ENCODE measurements at places on chromosomes 1 and 21.

DNA sequence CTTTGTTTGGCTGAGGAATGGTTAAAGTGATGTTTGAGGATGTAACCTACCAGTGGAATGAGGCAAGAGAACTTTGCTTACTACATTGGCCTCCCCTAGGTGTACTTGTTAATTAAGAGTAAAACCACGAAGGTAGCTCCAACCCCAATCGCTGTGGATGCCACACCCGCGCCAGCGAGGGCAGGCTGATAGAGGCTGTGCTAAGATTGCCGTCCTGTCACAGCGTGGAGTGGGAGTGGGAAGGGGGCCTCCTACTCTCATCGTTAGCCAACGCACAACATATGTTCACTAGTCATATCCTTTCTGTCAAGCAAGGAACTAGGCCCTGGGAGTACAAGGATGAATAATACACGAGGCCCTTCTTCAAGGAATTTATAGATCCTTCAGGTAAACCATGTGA, 99.6 kb downstream of the RUNX1 start:
- H3K27me3 ChIP-seq = no peaks in the 10 kb centered on the region
- H3K27ac ChIP-seq = no peak overlapping the region
- H3K4me1 ChIP-seq = peaks cover 63% of the 10 kb centered on the region
- no peak for DNase-seq
- peaks cover 6% of the 10 kb centered on the region for H3K36me3 ChIP-seq

DNA sequence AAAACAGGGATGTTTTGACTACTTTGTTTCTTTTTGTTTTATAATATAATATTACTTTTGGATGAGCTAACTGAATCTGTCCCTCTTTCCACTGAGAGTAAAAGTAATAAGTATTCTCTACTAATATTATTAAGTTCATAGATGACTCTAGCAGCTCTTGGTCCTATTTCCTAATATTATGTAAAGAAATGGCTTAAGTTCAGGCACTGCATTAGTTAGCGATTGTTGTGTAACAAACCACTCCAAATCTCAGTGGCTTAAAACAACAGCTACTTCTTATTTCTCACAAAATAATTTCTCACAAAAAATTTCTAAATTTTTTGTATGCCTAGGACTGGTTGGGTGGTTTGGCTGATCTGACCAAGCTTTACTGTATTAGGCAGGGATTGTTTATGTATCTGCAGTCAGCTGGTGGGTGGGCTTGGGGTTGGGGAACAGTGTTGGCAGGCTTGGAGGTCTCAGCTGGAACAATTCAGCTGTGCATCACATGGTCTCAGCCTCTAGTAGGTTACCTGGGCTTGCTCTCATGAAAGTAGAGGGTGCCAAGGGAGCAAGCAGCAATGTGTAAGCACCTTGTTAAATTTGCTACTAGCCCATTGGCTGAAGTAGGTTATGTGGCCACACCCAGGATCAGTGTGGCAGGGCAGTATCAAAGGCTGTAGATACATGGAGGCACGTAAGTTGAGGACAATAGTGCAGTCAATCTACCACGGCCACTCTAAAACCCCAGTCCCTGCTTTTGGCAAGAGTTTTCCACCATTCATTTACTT, 8.8 kb upstream of the CCT8 start:
- no peak for DNase-seq
- H3K27me3 ChIP-seq = no peaks in the 10 kb centered on the region
- no peak overlapping the region for H3K4me3 ChIP-seq
- H3K36me3 ChIP-seq = no peaks in the 10 kb centered on the region
- H3K4me1 ChIP-seq = peaks cover 23% of the 10 kb centered on the region

DNA sequence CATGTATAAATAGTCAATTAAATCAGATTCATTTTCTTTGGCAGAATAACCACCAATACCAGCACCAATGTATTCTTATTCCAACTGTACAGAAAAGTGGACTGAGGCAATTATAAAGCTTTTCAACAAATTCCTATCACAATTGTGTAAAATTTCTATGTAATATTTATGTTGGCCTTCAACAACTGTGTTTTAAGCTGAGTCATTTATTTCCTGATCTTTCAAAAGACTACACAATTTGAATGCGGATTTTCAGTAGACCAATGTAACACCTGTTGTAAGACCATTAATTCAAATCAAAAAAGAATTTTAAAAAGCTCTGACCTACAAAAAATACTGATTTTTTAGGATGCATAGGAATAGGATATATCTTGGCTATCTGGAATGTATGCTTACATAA, 25.5 kb downstream of the GPATCH2 start:
- no peaks in the 10 kb centered on the region for H3K4me1 ChIP-seq
- H3K4me3 ChIP-seq = no peak overlapping the region
- peaks cover 6% of the 10 kb centered on the region for H3K36me3 ChIP-seq
- H3K27ac ChIP-seq = no peak overlapping the region
- H3K27me3 ChIP-seq = no peaks in the 10 kb centered on the region
- no peak for DNase-seq

DNA sequence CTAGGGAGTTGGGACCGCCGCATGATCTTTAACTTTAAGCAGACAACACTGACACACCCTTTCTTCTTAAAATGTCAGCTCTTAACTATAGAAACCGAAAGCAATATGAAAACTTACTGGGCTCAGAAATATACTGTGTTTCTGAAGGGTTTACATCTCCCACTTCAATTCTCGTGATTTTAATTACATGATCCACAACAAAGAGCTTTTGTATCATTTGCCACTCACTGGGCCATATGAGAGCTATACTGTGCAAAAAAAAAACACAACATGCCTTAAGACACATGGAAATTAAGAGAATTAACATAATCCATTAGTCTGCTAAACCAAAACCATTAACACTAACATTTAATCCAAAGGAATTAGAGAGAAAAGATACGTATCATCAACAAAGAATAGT, 35.0 kb upstream of the RAP1GAP start:
- H3K27ac ChIP-seq = no peak overlapping the region
- H3K4me1 ChIP-seq = peaks cover 3% of the 10 kb centered on the region
- H3K36me3 ChIP-seq = peaks cover 27% of the 10 kb centered on the region
- DNase-seq = no peak

DNA sequence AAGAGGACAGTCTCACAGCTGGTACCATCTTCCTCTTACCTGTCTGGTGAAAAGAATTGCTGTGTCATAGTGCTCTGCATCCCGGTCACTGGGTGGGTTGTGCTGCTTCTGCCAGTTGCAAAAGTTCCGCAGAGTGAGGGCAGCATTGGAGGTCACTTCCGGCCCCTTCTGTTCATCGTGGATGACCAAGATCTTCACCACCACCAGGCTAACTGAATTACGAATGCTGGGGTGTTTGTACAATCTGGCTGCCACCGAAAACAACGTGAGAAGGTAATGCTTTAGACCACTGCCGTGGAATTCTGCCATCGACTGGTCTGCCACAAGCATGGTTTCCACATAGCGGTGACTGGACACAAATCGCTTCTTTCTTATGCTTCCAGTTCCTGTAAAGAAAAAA, 2.9 kb downstream of the ADAMTS1 start:
- H3K4me3 ChIP-seq = peak overlapping the region; percentile 83
- H3K36me3 ChIP-seq = peaks cover 51% of the 10 kb centered on the region
- H3K27me3 ChIP-seq = peaks cover 13% of the 10 kb centered on the region
- H3K27ac ChIP-seq = peak overlapping the region; percentile 94

DNA sequence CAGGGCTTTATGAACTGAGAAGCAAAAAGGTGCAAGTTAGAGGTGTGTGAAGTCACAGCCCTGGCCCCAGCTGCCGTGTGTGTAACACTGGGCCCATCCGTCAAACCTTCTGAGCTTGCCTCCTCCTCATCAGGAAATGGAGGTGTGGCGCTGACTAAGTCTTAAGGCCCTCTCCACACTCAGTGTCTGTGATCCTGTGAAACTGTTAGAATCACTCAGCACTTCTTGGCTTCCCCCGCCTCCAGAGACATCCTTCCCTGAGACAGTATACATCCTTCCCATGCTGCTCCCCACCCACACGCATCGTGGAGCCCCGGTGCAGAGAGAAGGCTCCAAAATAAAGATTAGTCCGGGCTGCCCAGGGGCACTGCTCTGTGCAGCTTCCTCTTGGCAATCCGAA, 33.3 kb downstream of the LRP8 start:
- peak; percentile 71 for DNase-seq
- peak overlapping the region; percentile 52 for H3K4me3 ChIP-seq
- peaks cover 37% of the 10 kb centered on the region for H3K4me1 ChIP-seq
- peak overlapping the region; percentile 93 for H3K27ac ChIP-seq
- no peaks in the 10 kb centered on the region for H3K27me3 ChIP-seq
